ENCODE measurements at places on chromosomes 1 and 21.

- peak; percentile 77 for DNase-seq
Measured at GRCh38 chr21:32772281-32773047, 909 bp upstream of the PAXBP1 start.

- no peak for DNase-seq
Measured at GRCh38 chr1:196393742-196394141, 214.5 kb downstream of the KCNT2 start.

DNA sequence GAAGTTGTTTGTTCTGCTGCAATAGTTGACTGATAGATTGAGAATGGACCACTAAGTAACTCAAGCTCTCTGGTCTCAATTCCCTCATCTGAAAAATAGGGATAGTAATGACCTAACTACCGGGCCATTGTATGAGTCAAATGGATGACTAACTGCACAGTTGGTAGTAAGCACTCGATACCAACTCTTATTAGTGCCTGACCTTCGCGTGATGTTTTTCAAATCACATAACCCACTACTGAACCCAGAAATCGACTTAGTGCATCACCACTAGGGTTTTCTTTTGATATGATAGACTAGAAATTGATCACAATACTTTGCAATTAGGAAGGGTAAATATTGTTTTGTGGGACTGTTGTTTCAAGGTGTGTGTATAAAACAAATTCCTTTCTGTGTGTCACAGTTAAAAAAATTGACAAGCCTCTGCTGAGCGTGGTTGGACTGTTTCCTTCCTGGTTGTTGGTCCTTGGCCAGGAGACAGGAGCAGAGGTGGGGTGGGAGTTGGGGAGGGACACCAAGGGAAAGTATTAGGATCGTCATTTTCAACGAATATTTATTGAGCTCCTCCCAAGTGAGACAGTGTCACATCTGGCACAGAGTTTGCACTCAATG is 54.0 kb upstream of the LRP8 start:
- no peak for DNase-seq

DNA sequence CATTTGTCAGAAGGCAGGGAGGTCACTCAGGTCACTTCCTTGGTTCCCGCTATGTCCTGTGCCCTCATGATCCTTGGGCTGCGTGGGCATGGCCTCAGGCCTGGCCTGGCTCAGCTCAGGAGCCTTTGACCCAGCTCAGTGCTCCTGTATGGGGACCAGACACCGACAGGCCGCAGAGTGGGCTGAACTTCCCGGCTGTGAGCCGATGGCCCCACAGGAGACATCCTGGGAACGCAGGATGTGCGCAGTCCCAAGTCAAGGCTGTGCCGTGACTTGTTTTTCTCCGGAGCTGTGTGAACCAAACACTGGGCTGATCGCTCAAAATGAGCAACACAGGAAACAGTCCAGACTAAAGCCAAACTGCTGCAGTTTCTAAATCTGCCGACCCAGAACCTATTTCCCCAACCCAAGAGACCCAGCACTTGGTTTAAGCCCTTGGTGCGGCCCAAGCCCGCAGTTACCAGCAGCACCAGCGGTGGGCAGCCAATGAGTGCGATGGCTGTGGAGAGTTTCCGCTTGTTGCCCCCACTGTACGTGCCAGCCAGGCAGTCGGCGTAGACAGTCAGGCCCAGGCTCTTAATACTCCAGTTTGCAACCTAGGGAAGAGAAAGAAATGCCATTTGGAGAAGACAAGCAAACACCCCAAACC is 92.3 kb upstream of the GCLM start:
- no peak for DNase-seq

DNA sequence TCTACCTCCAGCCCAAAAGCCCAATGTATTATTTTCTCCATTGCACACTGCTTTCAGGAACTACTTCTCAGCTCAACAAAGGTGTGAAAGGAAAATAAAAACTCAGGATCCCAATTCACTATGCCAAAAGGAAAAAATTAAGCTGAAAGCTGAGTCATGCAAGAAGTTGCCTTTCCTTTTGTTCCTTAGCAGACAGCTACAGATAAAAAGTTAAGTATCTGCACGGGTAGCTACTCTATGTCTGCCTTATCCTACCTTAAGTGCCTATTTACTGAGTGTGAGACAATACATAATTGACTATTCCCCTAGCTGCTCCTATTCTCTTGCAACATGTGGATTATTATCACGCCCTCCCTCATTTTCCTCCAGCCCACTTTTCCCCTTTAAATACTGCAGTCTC is 84.1 kb downstream of the ADCY10 start:
- peak; percentile 22 for DNase-seq

GRCh38 chr1:46529031-46529630 is 22.3 kb downstream of the KNCN start:
- DNase-seq: peak; percentile 18

- no peak for DNase-seq
Measured at GRCh38 chr1:23215751-23216449, 1.4 kb downstream of the HTR1D start.

DNA sequence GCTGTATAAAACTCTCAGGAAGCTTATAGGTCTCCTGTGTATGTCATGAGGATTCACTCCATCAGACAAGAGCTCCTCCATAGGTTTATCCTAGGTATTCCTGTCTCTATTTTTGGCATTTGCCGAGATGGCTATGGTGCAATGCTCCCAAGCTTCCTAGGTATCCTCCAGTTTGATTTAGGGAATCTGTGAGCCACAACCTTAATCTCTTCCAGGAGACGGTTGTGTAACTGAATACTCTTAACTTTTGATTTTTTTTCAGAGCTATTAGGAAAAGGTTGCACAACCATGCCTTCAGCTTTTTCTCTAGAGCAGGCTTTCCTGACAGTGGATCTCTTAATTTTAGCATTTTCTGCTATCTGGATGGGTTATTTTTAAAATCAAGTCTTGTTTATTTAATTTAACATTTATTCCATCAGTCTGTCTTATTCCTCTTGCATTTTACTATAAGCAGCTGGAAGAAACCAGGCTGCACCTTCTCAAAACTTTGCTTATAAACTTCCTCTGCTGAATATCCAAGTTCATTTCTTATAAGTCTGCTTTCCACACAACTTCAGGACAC is 69.4 kb upstream of the BACE2 start:
- DNase-seq: no peak

DNA sequence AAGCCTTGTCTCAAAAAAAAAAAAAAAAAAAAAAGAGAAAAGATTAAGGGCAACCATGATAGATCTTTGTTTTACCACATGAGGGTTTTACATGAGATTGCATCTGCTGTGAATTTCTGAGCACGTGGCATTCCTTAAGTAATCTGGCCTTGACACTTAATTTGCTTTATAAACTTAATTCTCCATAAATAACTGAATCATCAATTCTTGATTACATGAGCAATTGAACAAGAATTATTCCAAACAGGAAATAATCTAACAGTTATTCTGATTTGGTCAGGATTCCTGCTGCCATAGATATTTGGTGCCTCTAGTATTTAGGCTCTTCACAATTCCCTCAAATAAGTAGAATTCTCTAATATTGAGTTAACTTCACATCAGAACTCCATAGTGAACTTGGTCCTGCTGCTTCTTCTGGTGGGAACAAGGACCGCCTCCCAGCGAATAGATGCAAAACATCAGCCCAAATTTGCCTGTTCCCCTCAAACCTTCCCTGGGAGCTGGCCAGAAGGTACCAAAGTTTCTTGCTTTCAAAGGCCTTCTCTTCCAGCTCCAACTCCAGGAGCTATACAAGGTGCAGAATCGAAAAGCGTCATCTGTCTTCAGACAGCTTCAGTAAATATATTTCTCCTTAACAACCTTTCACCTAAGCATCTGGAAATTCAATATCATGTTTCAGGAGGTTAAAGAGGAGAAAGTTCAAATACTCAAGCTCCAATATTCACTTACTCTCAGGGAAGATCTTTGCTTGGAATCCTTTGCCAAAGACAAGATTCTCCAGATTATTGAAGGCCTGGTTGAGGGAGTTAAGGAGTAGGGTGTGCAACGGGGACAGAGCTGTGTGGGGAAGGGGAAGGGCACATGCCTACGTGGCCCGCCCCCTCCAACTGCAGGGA is 1.0 kb downstream of the KRTCAP2 start:
- no peak for DNase-seq

- no peak for DNase-seq
Measured at GRCh38 chr1:39995973-39996393, 41.0 kb downstream of the MFSD2A start.

DNA sequence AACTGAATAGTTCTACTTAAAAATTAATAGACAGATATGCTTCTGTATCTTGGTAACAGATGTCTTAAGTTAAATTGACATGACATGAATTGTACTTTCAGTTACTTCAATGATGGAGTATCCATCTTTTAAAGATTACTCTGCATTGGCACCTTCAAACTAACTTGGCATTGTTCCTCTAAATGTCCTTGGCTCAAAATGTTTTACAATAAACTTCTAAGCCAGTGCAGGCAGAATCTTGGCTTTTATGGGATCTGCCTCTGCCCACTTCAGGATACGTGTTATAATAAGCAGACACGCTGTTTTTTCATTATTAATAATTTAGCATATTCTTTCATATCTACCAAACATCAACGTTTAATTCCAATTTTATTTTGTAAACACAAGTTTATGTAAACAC is 873.4 kb upstream of the ADAMTS5 start:
- no peak for DNase-seq

GRCh38 chr1:234737967-234738314 is 128.0 kb upstream of the IRF2BP2 start:
- peak; percentile 76 for DNase-seq

DNA sequence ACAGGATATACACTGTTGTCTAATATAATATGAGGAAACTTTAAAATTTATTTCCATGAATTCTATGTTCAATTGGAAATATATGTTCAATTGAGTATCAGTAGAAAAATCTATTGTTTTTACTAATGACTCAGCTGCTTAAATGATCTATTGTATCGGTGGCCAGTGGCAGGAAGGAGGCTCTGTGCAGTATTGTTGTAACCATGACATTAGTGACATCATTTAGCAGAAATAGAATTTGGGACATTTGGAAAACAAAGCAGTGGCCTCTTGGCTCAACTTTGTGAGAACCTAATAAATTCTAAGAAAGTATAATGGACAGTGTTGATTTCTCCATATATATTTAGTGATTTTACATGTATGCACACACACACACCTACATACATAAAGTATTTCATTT is 257.4 kb downstream of the PDE4B start:
- no peak for DNase-seq

DNA sequence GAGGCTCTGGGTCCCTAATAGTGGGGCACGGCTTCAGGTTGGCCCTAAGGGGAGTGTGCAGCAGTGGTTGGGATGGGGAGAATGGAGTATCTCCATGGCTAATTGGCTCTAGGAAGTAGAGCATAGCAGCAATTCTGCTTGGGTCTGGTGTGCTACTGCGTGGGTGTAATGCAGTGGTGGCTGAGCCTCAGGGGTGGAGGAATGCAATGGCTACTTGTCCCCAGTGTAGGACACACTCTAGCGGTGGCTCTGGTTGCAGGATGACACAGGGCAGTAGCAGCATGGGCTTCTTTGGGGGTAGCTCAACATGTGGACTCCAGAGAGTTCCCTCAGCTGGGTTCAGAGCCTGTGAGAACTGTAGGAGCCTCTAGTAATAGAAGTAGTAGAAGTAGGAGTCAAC is 91.2 kb upstream of the FAM78B start:
- DNase-seq: no peak

DNA sequence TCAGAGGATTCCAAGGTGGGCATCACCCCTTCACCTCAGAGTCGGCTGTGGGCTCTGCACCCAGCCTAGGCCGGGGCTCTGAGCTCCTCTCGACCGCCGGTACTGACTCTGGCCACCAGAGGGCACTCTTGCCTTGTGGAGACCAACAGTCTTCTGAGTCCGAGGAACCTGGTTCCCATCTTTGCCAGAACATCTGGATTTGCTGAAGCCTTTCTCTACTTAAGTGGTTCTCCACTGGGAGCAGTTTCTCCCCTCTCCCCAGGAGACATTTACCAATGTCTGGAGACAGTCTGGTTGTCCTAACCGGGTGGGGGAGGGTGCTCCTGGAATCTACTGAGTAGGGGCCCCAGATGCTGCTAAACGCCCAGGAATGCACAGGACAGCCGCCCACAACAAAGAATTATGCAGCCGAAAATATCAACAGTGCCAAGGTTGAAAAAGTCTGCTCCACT is 9.4 kb downstream of the ETV3L start:
- peak; percentile 87 for DNase-seq

DNA sequence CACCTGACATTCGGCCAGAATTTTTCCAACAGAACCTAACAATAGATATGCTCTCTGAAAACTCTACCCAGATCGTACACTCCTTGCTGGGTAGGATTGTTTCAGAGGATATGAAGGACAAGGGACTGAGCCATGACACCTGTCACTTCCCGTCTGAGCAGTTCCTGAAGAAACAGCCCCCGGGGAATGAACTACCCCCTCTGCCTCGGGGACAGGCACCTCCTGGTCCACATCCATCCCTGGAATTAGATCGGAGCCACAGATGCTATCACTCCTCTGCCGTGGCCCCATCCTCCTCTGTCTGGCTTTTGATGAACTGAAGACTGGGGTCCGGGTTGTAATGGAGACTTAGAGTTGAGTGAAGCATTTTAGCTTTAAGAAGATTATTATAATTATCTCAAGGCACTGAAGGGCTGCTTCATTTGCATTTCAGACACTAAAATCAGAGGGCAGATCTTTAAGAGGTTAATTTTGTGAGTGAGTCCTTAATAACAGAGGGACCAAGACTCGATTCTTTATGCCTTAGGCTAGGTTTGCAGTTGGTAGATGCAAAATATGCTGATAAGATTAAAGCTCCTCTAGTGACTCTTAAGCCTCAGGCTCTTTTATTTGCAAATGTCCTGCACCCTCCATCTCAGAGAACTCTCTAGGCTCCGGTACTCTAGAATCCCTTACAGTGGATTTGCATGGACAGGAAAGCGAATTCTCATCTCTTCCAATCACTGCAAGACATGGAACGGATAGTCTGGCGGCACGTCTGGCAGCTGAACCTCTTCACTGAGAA is 333.8 kb downstream of the KIF26B start:
- no peak for DNase-seq

DNA sequence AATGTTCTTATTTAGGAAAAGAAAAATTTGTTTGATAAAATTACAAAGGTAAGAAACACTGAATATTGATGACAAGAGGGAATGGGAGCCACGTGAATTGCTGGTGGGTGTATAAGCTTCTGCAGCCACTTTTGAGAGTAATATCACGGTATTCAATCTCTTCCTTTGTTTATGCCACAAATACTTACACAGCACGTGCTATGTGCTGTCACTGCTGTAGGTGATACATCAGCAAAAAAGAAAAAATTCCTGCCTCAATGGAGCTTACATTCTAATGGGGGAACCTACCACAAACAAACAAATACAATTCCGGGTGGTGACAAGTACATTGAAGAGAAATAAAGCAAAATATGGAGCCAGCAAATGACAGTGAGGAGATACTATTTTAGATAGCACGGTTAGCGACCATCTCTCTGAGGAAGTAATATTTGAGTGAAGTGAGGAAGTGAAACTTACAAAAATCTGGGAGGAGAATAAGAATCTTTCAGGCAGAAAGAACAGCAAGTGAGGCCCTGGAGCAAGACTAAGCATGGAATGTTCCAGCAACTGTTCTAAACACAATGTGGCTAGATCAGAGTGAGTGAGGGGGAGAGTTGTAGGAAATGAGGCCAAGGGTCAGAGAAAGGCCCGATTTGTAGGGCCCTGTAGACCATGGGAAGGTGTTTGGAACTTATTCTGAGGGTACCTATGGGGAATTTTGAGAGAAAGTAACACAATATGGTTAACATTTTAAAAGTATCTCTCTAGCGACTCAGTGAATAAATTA is 2.6 kb upstream of the FCRLB start:
- no peak for DNase-seq

- DNase-seq: no peak
Measured at GRCh38 chr1:64535938-64536835, 66.3 kb downstream of the CACHD1 start.

GRCh38 chr1:171279234-171279633 is 30.9 kb downstream of the FMO1 start:
- no peak for DNase-seq

- DNase-seq: no peak
Measured at GRCh38 chr1:191615101-191615821, 543.0 kb upstream of the RGS18 start.

All from NCI-H1417 (cell line).